ENCODE measurements at places on chromosomes 1 and 21.

DNA sequence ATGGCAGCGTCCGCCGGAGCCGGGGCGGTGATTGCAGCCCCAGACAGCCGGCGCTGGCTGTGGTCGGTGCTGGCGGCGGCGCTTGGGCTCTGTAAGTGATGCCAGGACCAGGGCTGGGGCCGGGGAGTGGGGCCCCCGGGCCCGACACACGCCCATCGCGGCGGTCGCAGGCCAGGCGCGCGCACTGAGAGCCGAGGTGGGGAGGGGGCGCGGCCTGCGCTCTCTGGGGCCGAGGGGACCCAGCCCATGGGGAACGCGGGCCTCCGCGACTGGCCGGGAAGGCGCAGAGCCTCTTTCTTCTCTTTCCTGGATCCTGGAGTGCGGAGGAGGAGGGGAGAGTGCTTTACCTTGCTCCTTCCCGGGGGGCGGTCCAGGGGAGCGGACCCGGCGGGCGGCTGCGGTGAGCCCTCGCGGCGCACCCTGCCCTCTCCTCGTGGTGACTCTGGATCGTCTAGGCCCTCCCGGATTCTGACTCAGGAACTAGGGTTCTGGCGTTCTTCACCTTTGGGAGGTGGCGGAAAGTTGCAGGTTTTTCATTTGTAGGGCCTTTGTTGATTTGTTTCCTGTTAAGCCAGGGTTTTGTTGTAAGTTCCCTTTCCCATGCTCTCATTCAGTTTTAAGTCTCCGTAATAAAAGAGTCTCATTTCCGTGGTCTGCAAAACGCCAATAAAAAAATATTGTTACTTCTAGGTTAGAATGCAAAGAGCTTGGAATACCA, 529 bp downstream of the MPZL1 start:
- DNase-seq, result peak; percentile 11

- no peak for DNase-seq
Observed at GRCh38 chr1:6116137-6116536, 64.0 kb downstream of the CHD5 start.

- DNase-seq, result no peak
Observed at GRCh38 chr1:200332716-200333115, 77.1 kb downstream of the ZNF281 start.

- DNase-seq, result no peak
Observed at GRCh38 chr1:168606096-168606495, 29.7 kb downstream of the XCL1 start.

DNA sequence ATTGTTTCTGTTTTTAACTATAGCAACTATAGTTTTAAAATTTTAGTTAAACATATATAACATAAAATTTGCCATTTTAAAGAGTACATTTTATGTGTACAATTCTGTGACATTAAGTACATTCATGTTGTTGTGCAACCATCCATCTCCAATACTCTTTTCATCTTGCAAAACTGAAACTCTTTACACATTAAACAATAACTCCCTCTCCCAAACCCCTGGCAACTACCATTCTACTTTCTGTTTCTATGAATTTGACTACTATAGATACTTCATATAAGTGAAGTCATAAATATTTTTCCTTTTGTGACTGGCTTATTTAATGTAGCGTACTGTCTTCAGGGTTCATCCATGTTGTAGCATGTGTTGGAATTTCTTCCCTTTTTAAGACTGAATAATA, 25.9 kb downstream of the PCBP3 start:
- DNase-seq, result no peak

DNA sequence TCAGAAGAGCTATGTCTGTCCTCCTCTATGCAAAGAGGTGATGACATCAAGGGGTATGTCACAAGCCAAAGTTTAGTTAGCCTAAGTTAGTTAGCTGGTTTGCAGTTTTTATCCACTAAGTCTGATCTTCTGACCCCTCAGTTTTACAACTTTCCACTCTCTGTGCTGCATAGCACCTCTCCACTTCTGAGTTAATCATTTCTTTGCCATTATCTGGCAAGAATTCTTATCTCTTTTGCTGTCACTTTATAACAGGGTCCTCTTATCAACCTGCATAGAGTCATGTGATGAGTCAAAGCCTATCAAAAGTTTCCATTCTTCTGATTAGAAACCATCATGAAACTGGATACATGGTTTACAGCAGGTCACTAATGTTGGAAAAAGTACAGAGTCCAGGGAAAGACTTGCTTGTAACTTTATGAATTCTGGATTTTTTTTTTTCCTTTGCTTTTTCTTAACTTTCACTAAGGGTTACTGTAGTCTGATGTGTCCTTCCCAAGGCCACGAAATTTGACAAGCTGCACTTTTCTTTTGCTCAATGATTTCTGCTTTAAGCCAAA, at the start of gene NR5A2:
Gene NR5A2 (plus strand): TSS at position 447 of the 560 bp plus-strand sequence. CDS start 138 bp downstream, outside the sequence.
- no peak for DNase-seq

DNA sequence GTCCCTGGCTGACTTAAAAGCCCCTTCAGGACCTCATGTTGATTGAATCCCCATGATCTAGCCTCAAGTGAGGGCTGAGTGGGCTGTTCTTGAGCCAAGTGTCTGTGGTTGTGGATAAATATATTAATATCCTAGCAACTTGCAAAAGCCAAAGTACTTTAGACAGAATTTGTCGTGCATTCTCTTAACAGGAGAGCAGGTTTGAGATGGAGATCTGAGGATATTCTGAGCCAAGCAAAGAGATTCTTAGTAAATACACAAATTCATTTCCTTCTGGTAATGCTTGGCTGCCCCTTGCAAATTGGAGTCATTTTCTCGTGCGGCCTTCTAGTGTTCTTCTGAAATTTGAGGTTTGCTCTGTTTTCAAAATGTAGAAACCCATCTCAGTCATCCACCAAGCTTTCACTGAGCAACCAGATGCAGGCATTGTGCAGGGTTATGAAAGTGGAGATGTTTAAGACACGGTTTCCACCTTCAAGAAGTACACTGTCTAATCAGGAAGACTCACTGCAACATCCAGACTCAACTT, 242.1 kb upstream of the JUN start:
- no peak for DNase-seq

DNA sequence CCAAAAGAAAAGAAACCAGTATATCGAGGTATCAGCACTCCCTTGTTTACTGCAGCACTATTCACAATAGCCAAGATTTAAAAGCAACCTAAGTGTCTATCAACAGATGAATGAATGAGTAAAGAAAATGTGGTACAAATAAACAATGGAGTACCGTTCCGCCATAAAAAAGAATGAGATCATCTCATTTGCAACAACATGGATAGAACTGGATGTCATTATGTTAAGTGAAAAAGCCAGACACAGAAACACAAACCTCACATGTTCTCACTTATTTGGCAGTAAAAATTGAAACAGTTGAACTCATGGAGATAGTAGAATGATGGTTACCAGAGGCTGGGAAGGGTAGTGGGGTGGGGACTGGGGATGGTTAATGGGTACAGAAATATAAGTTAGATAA, 4.3 kb upstream of the GNG5 start:
- DNase-seq, result no peak

- no peak for DNase-seq
Observed at GRCh38 chr1:210746024-210746731, 387.8 kb downstream of the KCNH1 start.

- DNase-seq, result no peak
Observed at GRCh38 chr1:235913311-235913710, 46.6 kb upstream of the LYST start.

- no peak for DNase-seq
Observed at GRCh38 chr1:16300436-16300835, 51.8 kb downstream of the FBXO42 start.

DNA sequence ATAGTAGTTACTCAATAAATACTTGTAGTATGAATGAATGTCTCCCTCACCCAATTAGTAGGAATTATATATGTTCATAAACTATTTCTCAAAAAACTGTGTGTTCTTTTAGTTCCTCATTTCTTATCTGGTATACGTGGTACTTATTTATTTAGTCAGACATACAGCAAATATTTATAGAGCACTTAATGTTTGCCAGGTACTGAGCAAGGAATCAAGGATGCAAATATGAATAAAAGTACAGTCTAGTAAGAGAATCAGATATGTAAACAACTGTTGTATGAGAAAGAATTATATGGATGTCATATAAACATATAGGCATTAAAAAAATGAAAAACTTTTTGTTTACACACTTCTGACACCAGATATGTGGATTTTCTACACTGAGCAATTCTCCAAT, 58.5 kb downstream of the ATF6 start:
- DNase-seq, result no peak

- DNase-seq, result no peak
Observed at GRCh38 chr1:228101994-228102790, 933 bp downstream of the C1orf35 start.

- no peak for DNase-seq
Observed at GRCh38 chr1:33319186-33319948, 1.5 kb downstream of the A3GALT2 start.

DNA sequence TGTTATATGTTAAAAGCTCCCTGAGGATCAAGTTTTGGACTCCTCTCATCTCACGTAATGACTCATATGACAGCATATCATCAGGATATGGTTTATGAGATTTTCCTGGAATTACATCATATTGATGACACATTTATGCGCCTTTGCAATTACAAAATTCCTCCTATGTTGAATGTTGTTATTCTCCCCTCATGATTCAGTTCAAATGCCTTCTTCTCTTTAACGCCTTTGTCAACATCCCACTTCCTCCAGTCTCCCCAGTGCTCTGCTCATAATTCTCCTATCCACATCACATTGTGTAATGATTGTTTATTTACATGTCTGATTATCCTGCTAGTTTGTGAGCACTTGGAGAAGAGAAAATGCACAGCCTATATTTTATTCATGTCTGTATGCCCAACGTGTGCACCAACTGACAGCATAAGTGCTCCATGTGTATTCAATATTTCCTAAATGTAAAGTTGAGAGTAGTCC, 80.9 kb upstream of the BACH1 start:
- no peak for DNase-seq

DNA sequence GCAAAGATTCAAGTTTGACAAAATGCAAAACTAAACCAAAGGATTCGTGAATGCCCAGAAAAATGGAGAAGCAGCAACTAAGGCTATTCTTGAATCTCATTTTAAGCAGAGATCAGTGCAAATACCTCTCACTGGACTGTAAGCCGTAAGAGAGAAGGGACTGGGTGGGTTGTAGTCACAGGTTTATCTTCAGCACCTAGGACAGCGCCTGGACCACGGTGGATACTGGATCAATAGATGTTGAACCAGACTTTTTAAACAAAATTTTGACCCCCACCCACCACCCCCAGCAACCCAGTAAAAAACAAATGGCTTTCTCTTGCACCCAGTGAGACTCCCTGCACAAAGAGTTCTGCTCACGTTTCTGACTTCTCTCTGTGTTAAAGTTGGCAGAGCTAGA, 347.1 kb downstream of the AJAP1 start:
- DNase-seq, result no peak

DNA sequence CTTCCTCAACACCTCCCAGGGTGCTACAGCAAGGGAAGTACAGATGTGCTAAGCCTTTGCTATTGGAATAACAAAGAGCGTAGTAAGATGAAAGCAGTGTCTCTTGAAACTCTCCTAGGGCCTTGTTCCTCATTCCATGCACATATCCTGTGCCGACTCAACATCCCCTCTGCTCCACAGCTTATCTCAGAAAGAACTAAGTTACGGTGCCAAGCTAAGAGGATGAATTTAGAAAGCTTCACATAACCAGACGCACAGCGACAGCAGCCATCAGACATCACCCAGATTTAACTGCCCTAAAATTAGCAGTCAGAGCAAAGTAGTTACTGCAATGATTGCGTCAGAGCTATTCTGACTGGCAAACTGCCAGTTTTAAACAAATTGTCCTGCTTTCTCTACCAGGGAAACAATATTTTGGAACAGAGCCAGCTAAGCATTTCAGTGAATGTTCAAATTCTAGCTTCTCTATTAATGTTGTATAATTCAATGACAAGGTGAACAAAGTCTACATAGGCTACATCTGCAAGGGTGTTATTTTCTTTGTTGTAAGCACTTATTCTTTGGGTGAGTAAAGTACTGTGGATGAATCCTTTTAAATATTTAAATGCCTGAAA, 9.5 kb downstream of the SIPA1L2 start:
- DNase-seq, result peak; percentile 86

DNA sequence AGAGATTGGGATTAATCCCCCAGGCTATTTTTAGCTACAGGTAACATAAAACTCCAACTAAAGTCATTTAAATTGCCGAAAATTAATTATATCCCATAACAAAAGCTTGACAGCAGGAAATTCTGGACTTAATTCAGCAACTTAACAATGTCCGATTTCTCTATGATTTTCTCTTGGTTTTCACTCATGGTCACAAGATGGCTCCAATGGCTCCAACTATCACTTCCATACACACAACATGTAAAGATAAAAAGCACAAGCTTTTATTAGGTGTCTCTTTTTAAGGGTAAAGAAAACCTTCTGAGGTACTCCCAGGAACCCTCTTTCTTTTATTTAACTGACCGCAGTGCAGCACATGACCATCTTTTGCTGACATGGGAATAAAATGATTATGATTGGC, 363.5 kb upstream of the PTBP2 start:
- no peak for DNase-seq

- no peak for DNase-seq
Observed at GRCh38 chr1:53639251-53639763, 99.7 kb downstream of the GLIS1 start.

DNA sequence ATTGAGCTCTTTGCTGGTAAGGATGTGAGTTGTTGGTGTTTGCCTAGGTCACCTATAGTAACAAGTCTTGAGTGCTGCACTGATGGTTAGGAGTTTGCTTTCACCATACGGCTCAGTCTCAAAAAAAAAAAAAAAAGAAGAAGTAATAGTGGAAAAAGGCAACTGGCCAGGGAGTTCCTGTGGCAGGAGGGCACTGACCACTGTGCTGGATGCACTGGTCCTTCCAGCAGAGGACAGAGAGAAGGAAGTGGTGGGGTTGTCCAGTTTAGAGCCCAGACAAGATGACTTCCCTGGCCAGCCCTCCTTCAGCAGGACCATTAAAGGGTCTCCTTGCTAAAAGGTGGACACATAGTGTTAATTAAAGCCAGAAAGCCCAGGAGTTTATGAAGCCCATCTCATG, 11.9 kb upstream of the PTCH2 start:
- DNase-seq, result peak; percentile 59

- peak; percentile 70 for DNase-seq
Observed at GRCh38 chr1:22673486-22674409, 20.7 kb downstream of the C1QB start.

DNA sequence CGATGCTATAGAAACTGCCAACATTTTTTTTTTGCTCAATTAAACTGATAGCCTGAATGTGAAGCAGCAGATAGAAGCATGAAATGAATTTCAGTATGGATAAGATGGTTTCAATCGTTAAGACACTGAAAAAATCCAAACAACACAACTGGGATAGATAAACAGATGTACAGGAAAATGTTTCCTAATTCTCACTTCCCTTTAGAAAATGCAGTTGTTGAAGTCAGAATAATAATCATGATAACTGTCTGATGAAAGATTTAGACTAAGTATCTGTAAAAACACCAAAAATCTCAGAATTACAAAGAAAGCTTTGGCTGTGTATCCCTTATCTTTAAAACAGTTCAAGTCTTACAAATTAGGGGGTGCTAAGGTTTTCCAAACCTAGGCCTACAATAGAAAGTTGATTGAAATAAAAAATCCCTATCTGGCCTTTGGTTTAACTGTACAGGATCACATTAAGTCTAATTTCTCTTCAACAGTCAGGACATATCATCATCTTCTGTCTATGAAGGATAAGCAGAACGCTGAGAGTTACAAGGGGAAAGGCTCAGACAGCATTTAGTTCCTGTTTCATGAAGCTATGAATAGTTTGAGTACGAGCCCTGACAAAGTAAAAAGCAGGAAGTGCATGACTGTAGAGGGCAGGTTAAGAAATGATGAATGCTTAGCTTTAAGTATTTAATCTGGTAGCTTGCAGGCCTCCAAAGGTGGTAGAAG, 203.2 kb downstream of the APP start:
- DNase-seq, result peak; percentile 67

Data from Ammon's horn (tissue), 1 donor.